Sigmoid colon (tissue), 7 donors: ENCODE measurements at places on chromosomes 5 and 9. TPM values are rescaled to one million over a fixed set of nuclear protein-coding genes. Genes with fewer than 3 reads are reported as not detected.

DNA sequence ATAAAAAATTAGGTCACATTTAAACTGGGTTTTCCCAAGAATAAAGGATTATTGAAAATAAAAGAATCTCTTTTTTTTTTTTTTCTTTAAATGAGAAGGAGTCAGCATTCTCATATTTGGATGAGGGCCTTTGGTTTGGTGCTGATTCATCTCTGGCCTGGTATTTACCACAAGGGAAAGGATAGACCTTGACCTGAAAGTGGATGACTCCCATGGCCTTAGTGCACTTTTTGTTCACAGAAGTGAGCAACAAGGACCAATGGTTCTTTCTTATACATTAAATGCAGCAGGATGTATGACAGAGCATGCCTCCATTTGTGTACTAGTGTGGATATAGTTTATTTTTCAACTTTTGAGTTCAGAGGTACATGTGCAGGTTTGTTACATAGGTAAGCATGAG is 6.9 kb downstream of the YTHDC2 start:
- DNase-seq = no peak
- no peak overlapping the region for H3K27ac ChIP-seq
- no peaks in the 10 kb centered on the region for H3K27me3 ChIP-seq
- H3K4me3 ChIP-seq = no peak overlapping the region

DNA sequence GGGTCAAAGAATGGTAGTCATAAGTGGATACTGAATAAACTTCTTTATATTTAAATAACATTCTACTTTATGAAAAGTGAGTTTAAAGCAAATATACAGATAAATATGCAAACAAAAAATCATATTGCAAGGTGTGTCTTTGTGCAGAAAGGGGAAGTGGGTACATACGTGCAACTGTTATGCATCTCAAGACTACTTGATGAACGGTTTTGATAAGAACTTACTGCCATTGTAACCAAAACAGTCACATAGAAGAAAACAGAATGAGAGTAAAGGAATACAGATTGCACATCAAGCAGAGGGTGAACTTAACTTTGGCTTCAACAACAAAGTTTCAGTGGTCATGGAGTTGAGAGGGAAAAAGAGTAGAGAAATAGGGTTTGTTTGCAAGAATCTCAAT is 9.9 kb downstream of the CAMK4 start:
- no peaks in the 10 kb centered on the region for H3K36me3 ChIP-seq
- H3K4me3 ChIP-seq = no peak overlapping the region
- no peaks in the 10 kb centered on the region for H3K4me1 ChIP-seq
- H3K27me3 ChIP-seq = no peaks in the 10 kb centered on the region
- no peak overlapping the region for H3K27ac ChIP-seq

GRCh38 chr9:97411789-97412625 is at the start of gene TDRD7:
Gene TDRD7, plus strand, starts transcription at chr9:97412096. Its CDS starts 16,370 bp downstream, at chr9:97428466.
- H3K4me1 ChIP-seq = no peaks in the 10 kb centered on the region
- no peaks in the 10 kb centered on the region for H3K36me3 ChIP-seq
- H3K27ac ChIP-seq = peak within 1 kb of the TSS; percentile 91
- peak within 1 kb of the TSS; percentile 92 for H3K4me3 ChIP-seq
- DNase-seq = peak; percentile 91

GRCh38 chr5:142692321-142692894 is 6.5 kb upstream of the FGF1 start:
- no peak overlapping the region for H3K4me3 ChIP-seq
- DNase-seq = no peak
- H3K36me3 ChIP-seq = no peaks in the 10 kb centered on the region
- no peaks in the 10 kb centered on the region for H3K27me3 ChIP-seq

CCL27 gene
- not detected for total RNA-seq

AGTPBP1 gene
- total RNA-seq = 19.7 TPM

- no peaks in the 10 kb centered on the region for H3K27me3 ChIP-seq
- H3K4me3 ChIP-seq = no peak overlapping the region
- DNase-seq = no peak
- H3K27ac ChIP-seq = no peak overlapping the region
Measured at GRCh38 chr5:142017832-142018427, 5.1 kb upstream of the GNPDA1 start.

GRCh38 chr5:153617190-153617589 is 126.7 kb downstream of the GRIA1 start:
- no peak overlapping the region for H3K27ac ChIP-seq
- no peaks in the 10 kb centered on the region for H3K27me3 ChIP-seq
- no peaks in the 10 kb centered on the region for H3K4me1 ChIP-seq

SPINK7 gene
- not detected for total RNA-seq

GRCh38 chr5:134590992-134591659 is 41.5 kb downstream of the SAR1B start:
- no peaks in the 10 kb centered on the region for H3K36me3 ChIP-seq
- H3K4me1 ChIP-seq = peaks cover 7% of the 10 kb centered on the region
- no peak for DNase-seq
- H3K27me3 ChIP-seq = no peaks in the 10 kb centered on the region
- H3K4me3 ChIP-seq = no peak overlapping the region

SLCO4C1 gene
- total RNA-seq = not detected

DNA sequence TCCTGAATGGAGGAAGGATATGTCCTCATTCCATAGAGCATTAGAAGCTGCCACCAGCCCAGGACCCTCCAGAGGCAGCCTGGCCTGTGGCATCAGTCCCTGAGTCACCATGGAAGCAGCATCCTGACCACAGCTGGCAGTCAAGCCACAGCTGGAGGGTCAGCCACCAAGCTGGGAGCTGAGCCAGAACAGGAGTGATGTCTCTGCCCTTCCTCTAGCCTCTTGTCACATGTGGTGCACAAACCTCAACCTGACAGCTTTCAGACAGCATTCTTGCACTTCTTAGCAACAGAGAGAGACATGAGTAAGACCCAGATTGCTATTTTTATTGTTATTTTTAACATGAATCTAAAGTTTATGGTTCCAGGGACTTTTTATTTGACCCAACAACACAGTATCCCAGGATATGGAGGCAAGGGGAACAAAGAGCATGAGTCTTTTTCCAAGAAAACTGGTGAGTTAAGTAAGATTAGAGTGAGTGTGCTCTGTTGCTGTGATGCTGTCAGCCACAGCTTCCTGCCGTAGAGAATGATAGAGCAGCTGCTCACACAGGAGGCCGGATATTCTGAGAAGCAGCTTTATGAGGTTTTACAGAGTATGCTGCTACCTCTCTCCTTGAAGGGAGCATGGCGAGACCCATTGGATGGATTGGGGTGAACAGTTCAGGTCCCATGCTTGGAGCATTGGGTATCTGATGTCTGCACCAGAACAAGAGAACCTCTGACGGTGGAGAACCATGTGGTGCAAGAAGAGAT is 13.0 kb upstream of the CYFIP2 start:
- H3K36me3 ChIP-seq = no peaks in the 10 kb centered on the region
- H3K4me1 ChIP-seq = no peaks in the 10 kb centered on the region
- no peaks in the 10 kb centered on the region for H3K27me3 ChIP-seq

KIF24 gene
- 1.4 TPM for total RNA-seq

- H3K27ac ChIP-seq = no peak overlapping the region
- H3K4me1 ChIP-seq = peaks cover 6% of the 10 kb centered on the region
- DNase-seq = no peak
Measured at GRCh38 chr5:21236971-21237427, 1249.0 kb upstream of the CDH18 start.

PPP2R2B gene
- total RNA-seq = 14.4 TPM
